Activated T-helper 1 cell treated with anti-CD3 and anti-CD28 coated beads, Interleukin-12 subunit alpha, Interleukin-12 subunit beta, Interleukin-2, Interleukin-4 antibody, amounts not matched to agents 30 ng/mL and 10 ng/mL and 1 ng/mL, durations not matched to agents 14 hours and 24 hours and 36 hours (primary cell): ENCODE measurements at places on chromosomes 6 and 20.

DNA sequence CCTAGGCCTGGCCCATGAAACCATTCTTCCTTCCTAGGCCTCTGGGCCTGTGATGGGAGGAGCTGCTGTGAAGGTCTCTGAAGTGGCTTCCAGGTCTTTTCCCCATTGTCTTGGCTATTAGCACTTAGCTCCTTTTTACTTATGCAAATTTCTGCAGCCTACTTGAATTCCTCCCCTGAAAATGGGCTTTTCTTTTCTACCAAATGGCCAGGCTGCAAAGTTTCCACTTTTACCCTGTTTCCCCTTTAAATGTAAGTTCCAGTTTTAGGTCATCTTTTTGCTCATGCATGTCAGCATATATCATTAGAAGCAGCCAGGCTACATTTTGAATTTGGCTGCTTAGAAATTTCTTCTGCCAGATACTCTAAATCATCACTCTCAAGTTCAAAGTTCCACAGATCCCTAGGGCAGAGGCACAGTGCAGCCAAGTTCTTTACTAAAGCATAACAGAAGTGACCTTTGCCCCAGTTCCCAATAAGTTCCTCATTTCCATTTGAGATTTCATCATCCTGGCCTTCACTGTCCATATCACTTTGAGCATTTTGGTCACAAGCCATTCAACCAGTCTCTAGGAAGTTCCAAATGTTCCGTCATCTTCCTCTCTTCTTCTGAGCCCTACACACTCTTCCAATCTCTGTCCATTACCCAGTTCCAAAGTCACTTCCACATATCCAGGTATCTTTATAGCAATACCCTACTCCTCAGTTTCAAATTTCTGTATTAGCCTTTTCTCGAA, 71.9 kb downstream of the TBC1D7 start:
- no peak for DNase-seq

- no peak for DNase-seq
Measured at GRCh38 chr6:144155529-144155928, 5.2 kb downstream of the STX11 start.

- no peak for DNase-seq
Measured at GRCh38 chr20:31808481-31808880, 10.7 kb upstream of the MYLK2 start.

GRCh38 chr6:169008641-169009257, 244.9 kb downstream of the THBS2 start:
- DNase-seq, result no peak

GRCh38 chr6:22041797-22042480, 254.9 kb downstream of the PRL start:
- no peak for DNase-seq

GRCh38 chr20:44362466-44362940, 7.0 kb downstream of the HNF4A start:
- DNase-seq, result no peak

DNA sequence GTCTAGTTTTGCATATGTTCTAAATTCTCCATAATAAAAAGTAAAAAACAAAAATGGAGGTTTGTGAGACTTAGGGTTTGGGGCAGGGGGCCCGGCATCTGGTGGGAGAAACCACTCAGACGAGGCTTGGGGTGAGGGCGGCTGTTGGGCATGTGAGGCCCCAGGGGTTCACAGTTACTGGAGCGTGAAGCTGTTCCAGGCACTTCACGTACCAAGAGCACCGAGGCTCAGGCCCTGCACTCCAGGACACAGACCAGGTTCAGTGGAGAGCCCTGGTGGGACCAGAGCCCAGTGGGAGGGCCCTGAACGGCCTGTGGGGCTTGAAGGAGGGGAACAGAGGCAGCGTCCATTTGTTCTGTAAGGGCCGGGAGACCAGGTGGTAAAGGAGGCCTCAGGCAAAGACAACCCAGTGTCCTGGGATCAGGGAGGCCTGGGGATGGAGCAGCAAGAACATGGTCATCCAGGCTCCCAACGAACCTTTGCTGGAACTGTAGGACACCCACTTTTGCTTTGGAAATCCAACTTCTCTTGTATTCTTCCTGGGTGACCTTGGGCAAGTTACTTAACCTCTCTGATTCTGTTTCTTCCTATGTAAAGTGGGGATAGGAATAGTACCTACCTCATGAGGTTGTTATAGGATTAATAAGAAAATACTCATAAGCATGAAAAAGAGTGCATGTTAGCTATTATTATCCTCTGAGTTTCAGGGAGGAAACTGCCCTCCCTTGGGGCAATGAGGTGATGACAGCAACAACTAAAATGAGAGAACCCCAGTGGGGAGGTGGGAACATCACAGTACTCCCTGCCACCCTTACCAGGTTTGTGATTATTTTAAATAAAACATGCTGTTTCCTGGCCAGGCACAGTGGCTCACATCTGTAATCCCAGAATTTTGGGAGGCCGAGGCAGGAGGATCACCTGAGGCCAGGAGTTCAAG, 1.1 kb upstream of the FGD2 start:
- no peak for DNase-seq

DNA sequence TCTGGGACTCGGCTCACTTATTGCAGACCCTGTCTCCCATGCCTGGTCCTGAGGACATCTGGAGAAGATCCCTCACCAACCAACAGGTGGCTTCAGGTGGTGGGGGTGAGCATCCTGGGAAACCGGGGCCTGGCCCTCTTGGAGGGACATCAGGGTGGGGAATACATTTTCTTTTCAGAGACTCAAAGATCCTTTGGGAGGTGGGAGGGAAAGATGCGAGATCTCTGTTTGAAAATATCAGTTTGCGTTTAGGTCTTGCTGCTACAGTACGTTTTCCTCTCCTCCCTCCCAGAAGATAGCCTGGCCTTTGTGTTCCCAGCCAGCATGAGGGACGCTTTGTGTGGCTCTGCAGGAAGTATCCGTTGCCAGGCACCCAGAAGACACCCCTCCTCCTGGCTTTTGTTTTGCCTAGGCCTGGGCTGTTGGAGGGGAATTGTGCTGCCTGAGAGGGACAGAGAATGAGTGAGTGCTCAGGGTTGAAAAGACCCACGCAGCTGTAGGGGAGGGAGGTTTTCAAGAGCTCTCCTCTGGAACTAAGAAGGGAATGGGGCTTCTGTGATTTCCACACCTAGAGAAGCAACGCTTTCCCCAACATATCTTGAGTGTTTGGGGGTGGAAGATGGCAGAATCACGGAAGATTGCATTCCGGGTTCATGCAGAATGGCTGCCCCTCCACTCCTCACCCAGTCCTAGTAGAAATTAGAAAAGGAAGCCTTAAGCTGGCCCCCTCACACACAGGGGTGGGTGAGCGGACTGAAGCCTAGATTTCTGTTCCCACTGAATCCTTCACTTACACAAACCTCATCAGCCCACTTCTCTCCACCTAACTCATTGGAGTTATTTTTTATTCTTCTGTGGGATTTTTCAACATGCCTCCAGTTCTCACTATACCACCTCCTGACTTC, 22.0 kb upstream of the SLC2A12 start:
- no peak for DNase-seq

GRCh38 chr6:97456070-97456469, 173.1 kb upstream of the MMS22L start:
- DNase-seq, result no peak
